NCI-H1417 (cell line): ENCODE measurements at places on chromosomes 5 and 9.

- DNase-seq = no peak
Observed at GRCh38 chr5:72586788-72587530, 79.7 kb upstream of the ZNF366 start.

DNA sequence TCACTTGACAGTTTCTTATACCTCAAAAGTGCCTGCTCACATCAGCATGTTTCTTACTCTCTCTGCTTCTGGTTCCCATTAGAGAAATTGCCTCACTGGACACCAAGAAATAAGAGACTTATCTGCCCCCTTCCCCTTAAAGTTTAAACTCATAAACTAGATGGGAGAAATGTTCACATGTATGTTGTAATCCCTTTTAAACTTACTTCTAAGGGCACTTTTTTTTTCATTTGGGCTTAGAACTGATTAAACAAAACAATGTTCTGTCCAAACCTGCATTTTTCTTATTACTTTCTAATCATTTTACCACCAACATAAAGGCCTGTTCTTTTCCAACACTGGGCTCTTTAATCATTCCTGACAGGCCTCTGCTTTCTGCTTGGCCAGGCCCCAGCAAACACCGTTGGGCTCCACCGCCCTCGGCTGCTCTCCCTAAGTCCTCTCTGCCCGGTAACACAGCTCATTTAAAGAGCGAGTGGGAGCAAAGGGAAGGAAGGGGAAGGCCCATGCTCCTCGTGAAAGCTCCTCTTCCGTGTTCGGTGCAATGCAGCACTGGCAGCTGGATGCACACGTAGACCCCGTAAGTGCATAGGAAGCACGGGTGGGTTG lies 53.4 kb downstream of the ROR2 start:
- DNase-seq = peak; percentile 23

DNA sequence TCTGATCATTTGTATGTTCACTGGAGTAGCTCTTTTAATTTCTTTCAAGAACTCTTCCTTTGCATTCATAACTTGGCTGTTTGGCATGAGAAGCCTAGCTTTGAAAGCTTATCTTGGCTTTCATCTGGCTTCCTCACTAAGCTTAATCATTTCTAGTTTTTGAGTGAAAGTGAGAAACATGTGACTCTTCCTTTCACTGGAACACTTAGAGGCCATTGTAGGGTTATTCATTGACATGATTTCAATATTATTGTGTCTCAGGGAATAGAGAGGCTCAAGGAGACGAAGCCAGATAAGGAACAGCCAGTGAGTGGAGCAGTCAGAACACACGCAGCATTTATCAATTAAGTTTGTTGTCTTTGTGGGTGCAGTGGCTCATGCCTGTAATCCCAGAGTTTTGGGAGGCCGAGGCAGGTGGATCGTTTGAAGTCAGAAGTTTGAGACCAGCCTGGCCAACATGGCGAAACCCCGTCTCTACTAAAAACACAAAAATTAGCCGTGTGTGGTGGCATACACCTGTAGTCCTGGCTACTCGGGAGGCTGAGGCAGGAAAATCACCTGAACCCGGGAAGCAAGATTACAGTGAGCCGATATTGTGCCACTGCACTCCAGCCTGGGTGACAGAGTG lies 98.3 kb downstream of the UGCG start:
- no peak for DNase-seq

DNA sequence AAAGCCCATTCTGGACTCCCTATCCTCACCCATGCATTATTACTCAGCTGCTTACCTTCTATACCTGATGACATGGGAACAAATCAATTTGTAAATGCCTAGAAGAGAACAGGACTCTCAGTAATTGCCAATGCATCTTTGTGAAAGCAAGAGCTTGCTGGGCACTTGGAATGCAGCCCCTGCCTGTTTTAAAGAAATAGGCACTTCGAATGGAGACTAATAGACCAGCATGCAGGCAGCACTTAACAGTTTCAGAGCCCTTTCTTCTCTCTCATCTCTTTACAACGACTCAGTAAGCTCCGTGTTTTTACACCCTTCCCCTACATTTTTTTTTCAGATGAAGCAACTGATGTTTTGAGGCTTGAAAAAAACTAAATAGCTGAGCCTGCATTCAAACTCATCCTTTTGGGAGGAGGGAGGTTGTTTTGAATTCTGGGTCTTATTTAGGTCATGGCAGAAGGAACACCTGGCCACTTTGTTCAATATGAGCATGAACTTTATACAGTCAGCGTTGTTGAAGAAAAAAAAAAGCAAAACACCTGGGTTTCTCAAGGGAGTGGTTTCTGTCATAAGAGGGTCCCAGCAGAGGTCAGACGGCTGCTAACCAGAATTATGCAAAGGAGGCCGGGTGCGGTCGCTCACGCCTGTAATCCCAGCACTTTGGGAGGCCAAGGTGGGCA lies 34.6 kb upstream of the WHRN start:
- DNase-seq = no peak

GRCh38 chr9:23603311-23603710 lies 222.7 kb downstream of the ELAVL2 start:
- DNase-seq = no peak

DNA sequence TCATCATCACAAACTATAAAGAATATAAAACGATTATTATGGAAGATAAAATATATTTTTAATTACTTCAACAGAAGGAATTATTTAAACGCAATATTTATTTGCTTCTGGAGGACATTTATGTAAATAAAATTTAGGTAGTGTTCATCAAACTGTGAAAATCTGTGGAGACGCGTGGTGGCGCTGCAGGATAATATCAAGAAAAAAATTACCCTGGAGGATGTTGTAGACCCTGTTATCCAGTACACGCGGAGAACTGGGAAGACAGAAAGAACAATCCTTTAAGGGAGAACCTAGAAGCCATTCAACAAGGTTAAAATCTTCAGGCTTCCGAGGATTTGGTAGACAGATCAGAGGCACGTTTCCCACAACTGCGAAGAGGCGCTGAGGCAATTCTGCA lies at the start of gene PCDHB12:
Gene PCDHB12, plus strand, starts transcription at position 242 of the 400 bp plus-strand sequence. CDS start 189 bp downstream, outside the sequence.
- DNase-seq = no peak

DNA sequence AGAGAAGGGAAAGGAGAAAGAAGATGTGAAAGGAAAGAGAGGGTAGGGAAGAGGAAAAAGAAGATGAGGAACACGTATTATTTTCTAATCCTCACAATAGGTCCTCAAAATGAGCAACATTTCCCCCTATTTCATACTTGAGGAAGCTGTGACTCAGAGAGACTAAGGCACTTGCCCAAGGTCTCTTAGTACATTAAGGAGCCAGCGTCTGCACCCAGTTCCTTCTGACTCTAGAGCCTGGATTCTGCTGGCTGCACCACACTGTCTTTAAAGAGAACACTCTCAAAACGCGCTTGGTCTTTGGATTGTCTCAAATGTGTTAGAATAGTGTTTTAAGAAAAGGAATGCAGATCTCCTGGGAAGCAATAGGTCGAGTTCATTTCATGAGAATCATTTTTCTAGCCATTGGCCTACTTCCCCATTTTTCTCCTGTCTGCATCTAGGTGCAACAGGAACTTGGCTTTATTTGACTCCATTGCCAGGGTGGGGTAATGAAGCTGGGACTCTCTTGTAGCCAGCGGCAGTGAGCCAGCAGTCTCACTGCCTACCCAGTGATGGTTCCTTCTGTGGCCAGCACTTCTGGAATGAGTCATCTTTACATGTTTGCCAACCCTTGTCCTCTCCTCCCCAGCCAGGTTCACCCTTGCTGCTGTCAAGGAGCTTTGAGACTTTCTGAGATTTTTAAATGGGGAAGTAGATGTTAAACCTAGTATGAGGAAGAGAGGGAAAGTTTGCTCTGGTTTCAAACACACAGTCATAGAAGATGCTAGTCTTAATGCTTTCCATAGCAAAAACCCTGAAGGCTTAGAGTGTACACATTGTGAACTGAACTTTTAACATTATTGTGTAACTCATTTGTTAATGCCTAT lies 82.7 kb downstream of the DOCK8 start:
- no peak for DNase-seq

- DNase-seq = no peak
Observed at GRCh38 chr9:110346325-110346724, 8.7 kb upstream of the TXNDC8 start.

DNA sequence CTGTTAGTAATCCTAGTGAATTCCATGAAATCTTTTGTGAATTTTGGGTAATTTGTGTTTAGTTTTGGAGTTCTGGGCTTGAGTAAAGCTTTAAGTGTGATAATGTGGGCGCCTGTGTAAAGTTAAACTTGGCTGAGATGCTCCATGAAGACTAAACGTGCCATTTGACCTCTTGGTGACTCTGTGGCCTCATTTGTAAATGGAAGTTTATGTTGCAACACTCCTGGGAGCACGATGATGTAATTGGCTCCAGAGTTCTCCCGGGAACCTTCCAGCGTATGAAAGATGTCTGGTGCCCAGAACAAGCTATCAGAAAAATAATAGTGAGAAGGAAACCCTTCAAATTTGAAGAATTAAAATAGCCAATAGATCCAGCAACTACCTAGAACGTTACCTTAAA lies 981.2 kb downstream of the TLE4 start:
- DNase-seq = no peak

GRCh38 chr5:1442222-1443145 lies 2.8 kb downstream of the SLC6A3 start:
- no peak for DNase-seq

GRCh38 chr5:137236849-137237507 lies 262.1 kb downstream of the SPOCK1 start:
- DNase-seq = no peak

DNA sequence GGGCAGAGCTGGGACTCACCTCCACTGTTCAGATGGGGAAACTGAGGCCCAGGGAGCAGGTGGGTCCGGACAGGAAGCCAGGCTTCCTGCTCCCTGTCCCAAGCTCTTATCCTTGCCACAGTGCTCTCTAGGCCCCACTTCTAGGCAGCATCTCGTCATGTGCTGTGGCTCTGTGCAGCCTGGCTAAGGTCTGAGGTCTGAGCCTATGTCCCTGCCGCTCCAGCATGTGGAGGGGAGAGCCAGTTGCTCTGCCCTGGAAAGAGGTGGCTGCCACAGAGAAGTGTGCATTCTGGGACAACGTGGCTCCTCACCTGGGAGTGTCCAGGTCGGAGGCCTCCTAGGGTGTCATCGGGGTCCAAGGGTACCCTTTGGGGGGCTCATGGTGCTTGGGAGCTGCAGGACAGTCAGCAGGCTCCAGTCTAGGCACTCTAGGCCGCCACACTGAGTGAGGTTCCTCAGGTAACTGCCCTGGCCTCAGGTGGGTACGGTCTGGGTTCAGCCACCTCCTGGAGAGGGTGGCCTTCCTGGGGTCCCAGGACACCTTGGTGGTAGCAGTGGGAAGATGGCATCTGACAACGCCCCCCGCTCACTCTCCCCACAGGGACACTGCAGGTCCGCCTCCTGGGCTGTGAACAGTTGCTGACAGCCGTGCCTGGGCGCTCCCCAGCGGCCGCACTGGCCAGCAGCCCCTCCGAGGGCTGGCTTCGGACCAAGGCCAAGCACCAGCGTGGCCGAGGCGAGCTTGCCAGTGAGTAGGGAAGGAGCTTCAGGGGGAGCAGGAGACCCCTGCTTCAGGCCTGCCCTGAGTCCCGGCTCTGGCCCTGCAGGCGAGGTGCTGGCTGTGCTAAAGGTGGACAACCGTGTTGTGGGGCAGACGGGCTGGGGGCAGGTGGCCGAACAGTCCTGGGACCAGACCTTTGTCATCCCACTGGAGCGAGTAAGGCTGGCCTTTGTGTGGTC lies 10.4 kb downstream of the PKN3 start:
- DNase-seq = no peak

GRCh38 chr5:29889051-29889450 lies 1304.4 kb upstream of the CDH6 start:
- DNase-seq = peak; percentile 9

DNA sequence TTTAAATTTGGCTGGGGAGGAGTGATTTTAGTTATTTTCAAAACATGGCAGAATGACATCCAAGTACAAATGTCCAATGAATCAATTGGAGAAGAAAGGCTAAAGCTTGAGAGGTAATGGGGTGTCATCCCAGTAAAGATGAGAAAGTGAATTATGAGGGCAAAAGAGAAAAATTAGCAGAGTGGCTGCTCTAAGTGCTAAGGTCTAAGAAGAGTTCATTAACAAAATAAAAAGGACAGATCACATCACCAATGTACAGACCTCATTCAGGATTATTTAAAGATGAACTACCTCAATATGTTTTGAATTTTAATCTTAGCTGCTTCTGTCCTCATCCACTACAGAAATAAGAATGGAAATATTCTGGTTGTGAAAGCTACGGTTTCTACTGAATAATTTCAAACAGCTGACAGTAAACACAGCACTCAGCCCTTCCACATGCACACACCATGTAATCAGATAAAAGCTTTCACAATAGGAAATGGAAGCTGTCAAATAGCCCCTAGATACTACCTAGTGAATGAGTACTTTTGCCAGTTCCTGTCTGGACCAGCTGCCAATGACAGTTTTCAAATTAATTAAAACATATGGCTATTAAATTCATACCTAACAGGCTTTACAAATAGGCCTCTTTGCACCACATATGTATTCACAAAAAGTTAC lies 171.5 kb downstream of the SSBP2 start:
- peak; percentile 84 for DNase-seq

DNA sequence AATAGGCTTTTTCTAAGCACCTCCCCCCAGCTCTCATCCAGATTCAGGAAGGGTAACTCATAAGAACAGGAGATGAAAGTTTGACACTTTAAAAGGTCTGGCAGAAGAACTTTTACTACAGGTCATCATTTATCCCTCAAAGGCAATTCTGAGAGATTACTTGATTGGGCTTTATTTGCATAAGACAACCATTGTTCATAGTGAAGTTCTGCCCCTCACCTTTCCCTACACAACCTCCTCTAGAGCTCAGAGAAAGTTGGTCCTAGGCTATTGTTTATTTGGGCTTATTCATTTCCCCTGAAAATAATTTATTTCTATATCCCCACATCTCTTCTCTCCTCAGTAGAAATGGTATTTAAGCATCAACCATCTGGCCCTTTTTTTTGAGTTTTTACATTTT lies 568.4 kb downstream of the ZNF608 start:
- no peak for DNase-seq

DNA sequence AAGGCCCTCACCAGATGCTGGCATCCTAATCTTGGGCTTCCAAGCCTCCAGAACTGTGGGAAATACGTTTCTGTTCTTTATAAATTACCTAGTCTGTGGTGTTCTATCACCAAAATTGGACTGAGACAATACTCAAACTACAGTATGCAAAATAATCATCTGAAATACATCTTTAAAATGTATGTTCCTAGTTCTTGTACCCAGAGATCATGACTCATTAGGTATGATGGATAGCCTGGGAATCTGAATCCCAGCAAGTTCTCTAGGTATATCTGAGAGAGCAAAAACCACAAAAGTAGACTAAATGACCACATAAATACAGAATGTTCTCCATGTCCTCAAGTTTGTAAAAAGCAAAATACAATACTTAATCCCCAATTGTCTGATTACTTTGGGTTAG lies 166.3 kb downstream of the YIPF5 start:
- no peak for DNase-seq

- DNase-seq = no peak
Observed at GRCh38 chr5:68224509-68225187, 9.1 kb downstream of the PIK3R1 start.
